ENCODE measurements at places on chromosomes 1 and 21.

DNA sequence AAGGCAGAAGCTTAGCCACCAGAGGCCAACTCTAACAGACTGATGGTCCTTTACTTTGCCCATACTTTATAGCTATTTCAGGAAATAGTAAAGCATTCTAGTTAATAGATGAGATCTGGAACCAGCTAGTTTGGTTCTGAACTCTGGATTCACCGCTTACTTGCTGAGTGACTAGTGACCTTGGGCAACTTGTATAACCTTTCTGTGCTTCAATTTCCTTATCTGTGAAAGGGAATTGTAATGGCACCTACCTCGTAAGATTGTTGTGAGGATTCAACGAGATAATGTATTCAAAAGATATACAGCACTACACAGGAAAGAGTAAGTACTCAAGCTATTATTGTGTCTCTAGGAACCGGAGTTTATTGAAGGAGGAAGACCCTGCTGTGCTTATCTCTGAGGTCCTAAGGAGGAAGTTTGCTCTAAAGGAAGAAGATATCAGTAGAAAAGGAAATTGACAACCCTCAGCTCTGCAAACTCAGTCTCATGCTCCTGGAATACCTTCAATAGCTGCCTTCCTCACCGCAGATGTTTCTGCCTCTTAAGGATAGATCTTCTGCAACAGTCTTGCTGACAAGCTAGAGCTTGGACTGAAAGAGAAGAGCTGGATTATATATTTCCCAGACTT lies 11.9 kb downstream of the MTFR1L start:
- no peak overlapping the region for H3K4me3 ChIP-seq
- peaks cover 10% of the 10 kb centered on the region for H3K4me1 ChIP-seq
- no peak overlapping the region for H3K27ac ChIP-seq
- peaks cover 98% of the 10 kb centered on the region for H3K36me3 ChIP-seq

DNA sequence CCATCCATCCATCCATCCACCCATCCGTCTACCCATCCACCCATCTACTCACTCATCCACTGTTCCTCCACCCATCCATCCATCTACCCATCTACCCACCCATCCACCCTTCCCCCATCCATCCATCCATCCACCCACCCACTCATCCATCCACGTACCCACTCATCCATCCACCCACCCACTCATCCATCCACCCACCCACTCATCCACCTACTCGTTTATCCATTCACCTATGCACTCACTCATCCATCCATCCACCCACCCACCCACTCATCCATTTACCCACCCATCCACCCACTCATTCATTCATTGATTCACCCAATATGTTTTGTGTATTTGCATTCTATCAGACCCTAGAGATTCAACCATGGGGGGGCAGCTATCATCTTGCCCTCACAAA lies 27.2 kb downstream of the TNFRSF8 start:
- H3K4me3 ChIP-seq = no peak overlapping the region
- H3K36me3 ChIP-seq = no peaks in the 10 kb centered on the region
- H3K27me3 ChIP-seq = no peaks in the 10 kb centered on the region
- DNase-seq = no peak
- no peak overlapping the region for H3K27ac ChIP-seq

- H3K27me3 ChIP-seq = no peaks in the 10 kb centered on the region
- DNase-seq = peak; percentile 84
- no peaks in the 10 kb centered on the region for H3K36me3 ChIP-seq
- peak within 1 kb of the TSS; percentile 22 for H3K4me3 ChIP-seq
- no peaks in the 10 kb centered on the region for H3K4me1 ChIP-seq
These were observed at the start of gene SAMSN1 for GRCh38 chr21:14545906-14546480. SAMSN1 (minus strand) TSS chr21:14546315; CDS start chr21:14546261, 54 bp downstream.

- no peak overlapping the region for H3K27ac ChIP-seq
- DNase-seq = no peak
- no peaks in the 10 kb centered on the region for H3K4me1 ChIP-seq
- H3K36me3 ChIP-seq = no peaks in the 10 kb centered on the region
These were observed 18.5 kb downstream of the CLCA1 start for GRCh38 chr1:86487131-86487810.

DNA sequence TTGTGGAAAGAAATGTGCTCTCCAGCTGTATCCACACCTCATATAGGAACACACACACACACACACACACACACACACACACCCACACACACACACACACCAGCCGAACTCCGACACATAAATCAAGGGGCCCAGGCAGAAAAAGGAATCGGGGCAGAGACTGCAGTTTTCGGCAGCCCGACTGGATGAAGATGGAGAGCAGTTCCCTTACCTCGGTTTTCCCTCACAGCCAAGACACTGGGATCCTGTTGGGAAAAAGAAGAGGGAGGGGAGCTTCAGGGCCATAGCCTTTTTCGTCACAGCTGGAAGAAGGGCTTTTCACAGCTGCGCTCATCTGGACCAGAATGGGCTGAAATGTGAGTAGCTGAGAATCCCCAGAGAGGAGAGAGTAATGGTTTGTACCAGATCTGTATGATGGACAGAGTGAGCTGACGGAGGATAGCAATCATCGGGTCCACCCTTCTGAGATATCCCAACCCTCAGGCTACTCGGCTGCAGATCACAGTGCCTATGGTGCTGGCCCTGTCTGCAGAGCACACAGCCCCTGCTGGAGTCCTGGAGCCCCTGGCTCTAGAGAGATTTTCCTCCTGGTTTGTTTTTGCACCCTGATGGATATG lies 37.7 kb downstream of the PIK3C2B start:
- H3K27me3 ChIP-seq = no peaks in the 10 kb centered on the region
- H3K27ac ChIP-seq = no peak overlapping the region
- peaks cover 80% of the 10 kb centered on the region for H3K36me3 ChIP-seq
- peaks cover 98% of the 10 kb centered on the region for H3K4me1 ChIP-seq

- H3K36me3 ChIP-seq = no peaks in the 10 kb centered on the region
- no peaks in the 10 kb centered on the region for H3K27me3 ChIP-seq
- DNase-seq = no peak
- no peaks in the 10 kb centered on the region for H3K4me1 ChIP-seq
- no peak overlapping the region for H3K4me3 ChIP-seq
These were observed 1048.1 kb downstream of the BRINP3 start for GRCh38 chr1:189429610-189430009.

DNA sequence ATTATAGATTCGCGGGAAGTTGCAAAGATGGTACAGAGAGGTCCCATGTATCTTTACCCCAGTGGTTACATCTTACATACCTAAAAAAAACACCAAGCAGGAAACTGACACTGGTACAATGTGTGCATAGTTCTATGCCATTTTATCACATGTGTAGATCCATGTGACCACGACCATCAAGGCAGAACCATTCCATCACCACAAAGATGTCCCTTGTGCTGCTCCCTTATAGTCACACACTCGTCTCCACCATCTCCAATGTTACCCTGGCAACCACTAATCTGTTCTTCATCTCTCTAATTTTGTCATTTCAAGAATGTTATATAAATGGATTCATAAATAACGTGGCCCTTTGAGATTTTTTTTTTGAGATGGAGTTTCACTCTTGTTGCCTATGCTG lies 156.9 kb upstream of the MAGI3 start:
- H3K27me3 ChIP-seq = no peaks in the 10 kb centered on the region
- no peak overlapping the region for H3K27ac ChIP-seq

- H3K27ac ChIP-seq = no peak overlapping the region
- DNase-seq = no peak
- H3K4me1 ChIP-seq = no peaks in the 10 kb centered on the region
- H3K36me3 ChIP-seq = no peaks in the 10 kb centered on the region
- no peaks in the 10 kb centered on the region for H3K27me3 ChIP-seq
- no peak overlapping the region for H3K4me3 ChIP-seq
These were observed 29.3 kb upstream of the DDAH1 start for GRCh38 chr1:85494074-85494903.

GRCh38 chr1:51622455-51622913 lies 5.6 kb downstream of the OSBPL9 start:
- H3K4me1 ChIP-seq = peaks cover 23% of the 10 kb centered on the region
- no peaks in the 10 kb centered on the region for H3K27me3 ChIP-seq
- no peaks in the 10 kb centered on the region for H3K36me3 ChIP-seq
- no peak overlapping the region for H3K4me3 ChIP-seq
- no peak for DNase-seq

GRCh38 chr1:21865943-21866706 lies 54.1 kb downstream of the LDLRAD2 start:
- no peaks in the 10 kb centered on the region for H3K36me3 ChIP-seq
- H3K4me1 ChIP-seq = peaks cover 17% of the 10 kb centered on the region
- H3K27me3 ChIP-seq = no peaks in the 10 kb centered on the region
- H3K4me3 ChIP-seq = no peak overlapping the region
- peak overlapping the region; percentile 41 for H3K27ac ChIP-seq

DNA sequence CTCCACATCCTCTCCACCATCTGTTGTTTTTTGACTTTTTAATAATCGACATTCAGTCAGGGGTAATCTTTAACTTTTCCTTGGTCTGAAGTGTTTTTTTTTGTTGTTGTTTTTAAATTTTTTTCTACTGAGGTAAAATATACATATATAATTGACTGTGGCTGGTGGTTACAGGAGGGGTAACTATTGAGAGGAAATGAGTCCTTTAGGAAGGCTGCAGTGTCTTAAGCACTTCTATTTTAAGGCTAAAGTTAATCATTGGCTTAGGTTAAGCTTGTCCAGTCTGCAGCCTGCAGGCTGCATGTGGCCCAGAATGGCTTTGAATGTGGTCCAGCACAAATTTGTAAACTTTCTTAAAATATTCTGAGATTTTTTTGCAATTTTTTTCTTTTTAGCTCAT lies 172.5 kb downstream of the CTH start:
- no peaks in the 10 kb centered on the region for H3K4me1 ChIP-seq
- H3K36me3 ChIP-seq = no peaks in the 10 kb centered on the region
- H3K27me3 ChIP-seq = no peaks in the 10 kb centered on the region
- no peak overlapping the region for H3K27ac ChIP-seq

DNA sequence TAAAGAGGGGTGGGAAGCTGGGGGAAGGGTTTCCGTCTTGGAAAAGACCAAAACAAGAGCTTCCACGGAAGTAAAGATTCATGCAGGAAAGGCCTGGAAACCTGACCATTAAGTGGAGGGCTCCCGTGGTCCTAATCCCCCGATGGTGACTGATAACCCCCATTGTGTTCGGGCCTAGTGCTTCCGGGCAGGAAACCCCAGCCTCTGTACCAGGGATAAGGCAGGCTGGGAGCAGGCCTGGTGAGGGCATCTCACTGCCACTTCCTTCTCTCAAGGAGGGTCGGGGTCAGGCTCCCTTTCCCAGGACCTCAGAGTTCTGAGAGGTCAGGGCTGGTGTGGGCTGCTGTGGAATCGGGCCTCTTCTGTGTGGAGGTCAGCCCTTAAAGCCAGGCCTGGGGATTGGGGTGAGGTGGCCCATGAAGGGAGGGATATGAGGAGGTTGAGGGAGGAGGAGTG lies 136.9 kb downstream of the CDC7 start:
- H3K36me3 ChIP-seq = no peaks in the 10 kb centered on the region

GRCh38 chr1:114462341-114462740 lies 48.7 kb downstream of the TRIM33 start:
- H3K27me3 ChIP-seq = no peaks in the 10 kb centered on the region
- peaks cover 16% of the 10 kb centered on the region for H3K4me1 ChIP-seq
- H3K4me3 ChIP-seq = no peak overlapping the region
- no peak overlapping the region for H3K27ac ChIP-seq

DNA sequence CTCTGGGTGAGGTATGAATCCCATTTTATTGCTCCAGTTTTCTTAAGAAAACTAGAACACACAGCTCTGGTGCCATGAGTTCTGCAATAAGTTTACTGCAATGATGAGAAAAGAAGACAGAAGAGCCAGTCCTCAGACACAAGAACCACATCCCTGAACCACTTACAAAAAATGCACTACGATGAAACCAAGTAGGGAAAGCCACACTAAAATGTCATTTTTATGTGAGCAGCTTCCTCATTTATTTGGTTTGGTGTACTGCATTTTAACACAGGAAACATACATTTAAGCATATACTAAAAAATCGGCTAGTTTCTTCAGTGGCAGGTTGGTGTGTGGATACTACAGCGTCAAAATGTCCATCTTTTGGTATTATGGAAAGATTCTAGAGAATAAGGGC lies 95.9 kb downstream of the PTPN14 start:
- no peaks in the 10 kb centered on the region for H3K36me3 ChIP-seq
- H3K27ac ChIP-seq = no peak overlapping the region
- H3K4me1 ChIP-seq = peaks cover 3% of the 10 kb centered on the region

DNA sequence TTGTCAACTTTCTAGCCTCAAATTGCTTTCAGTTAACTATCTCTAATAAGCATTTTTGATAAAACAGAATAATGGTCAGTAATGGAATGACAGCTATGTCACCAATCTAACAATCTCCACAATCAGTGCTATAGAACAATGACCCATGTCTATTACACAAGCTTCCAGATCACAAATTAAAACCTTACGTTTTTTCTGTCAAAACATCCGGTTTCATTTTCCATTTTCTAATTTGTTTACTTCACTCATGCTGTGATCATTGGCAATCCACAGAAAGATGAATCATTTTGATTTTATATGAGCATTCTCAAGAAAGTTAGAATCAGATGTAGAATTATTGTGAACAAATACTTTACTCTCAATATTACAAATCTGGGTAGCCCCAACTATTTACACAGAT lies 80.3 kb downstream of the KCNT2 start:
- H3K27ac ChIP-seq = no peak overlapping the region
- no peaks in the 10 kb centered on the region for H3K4me1 ChIP-seq
- no peak overlapping the region for H3K4me3 ChIP-seq
- no peaks in the 10 kb centered on the region for H3K27me3 ChIP-seq
- H3K36me3 ChIP-seq = no peaks in the 10 kb centered on the region

DNA sequence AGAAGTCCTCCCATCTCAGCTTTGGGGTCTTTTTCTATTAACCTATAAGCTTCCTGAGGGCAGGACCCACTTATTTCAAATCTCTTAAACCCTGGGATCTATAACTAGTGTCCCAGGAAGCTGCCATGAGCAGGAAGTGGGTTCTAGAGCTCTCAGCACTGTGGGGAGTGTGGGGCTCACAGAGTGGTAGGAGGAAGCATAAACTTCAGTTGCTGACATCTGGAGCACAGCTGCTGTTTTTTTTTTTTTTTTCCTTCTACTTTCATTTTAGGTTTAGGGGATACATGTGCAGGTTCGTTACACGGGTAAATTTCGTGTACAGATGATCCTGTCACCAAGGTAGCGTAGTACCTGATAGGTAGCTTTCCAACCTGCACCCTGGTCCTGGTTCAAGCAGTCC lies 59.3 kb downstream of the AK4 start:
- H3K27ac ChIP-seq = no peak overlapping the region
- H3K4me1 ChIP-seq = peaks cover 13% of the 10 kb centered on the region
- no peaks in the 10 kb centered on the region for H3K27me3 ChIP-seq

DNA sequence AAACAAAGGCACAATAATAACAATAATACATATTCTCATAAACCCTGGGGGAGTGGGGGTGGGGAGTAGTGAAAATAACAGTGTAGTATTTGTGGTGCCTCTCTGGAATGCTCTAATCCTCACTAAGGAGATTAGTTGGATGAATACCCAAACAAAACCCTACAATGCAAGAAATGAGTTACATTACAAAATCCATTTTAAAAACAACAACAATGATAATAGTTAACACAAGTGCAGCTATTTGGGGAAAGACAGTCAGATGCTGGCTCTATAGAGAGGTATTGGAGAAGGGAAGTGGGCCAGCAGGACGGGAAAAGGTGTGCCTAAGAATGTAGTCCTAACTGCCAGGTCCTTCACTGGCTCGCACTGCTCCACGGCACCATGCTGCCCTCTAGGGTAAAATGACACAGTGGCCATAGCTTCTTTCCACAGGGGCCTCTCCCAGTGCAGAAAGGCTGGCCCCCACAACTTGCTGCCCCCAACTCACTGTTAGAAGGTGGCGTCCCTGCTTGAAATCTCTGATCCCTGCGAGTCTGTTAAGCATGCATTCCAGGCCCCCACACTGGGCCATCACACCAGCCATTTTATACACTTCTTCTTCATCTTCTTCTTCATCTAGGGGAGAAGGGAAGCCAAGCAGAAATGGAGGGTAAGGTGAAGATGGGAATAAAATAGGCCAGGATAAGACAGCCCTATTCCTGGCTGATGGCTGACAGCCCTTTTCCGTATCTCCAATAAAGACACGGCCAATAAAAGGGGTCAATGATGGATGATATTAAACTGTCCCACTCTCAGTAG lies 113.8 kb downstream of the UBR4 start:
- no peak overlapping the region for H3K4me3 ChIP-seq
- H3K4me1 ChIP-seq = no peaks in the 10 kb centered on the region
- peaks cover 99% of the 10 kb centered on the region for H3K36me3 ChIP-seq
- H3K27me3 ChIP-seq = no peaks in the 10 kb centered on the region
